ENCODE measurements at places on chromosomes 12 and 14. TPM values are rescaled to one million over a fixed set of nuclear protein-coding genes. Genes with fewer than 3 reads are reported as not detected.

The ACTN1 gene
- total RNA-seq: 92.8 TPM

The RPGRIP1 gene
- 0.14 TPM for total RNA-seq

The KRT78 gene
- not detected for total RNA-seq

The TMEM253 gene
- total RNA-seq: 0.44 TPM

The MYF6 gene
- total RNA-seq: not detected

DNA sequence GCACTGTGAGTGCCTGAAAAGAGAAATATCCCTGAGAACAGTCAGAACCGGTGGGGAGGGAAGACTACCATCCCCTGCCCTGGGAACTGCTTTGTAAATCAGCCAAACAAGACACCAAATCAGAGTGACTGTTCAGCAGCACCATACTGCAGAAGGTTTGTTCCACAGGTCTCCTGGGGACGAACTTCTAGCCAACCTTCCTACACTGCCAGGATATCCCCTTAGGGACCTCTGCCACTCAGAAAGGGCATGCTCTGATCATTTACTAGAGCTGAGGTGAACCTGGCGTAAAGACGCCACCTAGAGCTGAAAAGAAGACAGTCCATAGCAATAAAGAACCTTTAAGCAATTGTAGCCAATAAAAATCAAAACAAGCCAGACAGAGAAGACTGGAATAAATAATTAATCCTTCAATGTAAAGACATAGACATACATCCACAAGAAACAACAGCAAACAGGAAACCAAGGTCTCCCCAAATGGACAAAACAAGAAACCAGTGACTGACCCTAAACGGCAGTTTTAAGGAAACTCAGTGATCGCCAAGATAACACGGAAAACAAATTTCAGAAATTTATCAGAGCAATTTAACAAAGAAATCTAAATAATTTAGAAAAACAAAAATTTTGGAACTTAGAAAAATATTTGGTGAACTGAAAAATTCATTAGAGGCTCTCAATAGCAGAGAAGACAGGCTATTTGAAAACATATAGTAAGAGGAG, 228.1 kb upstream of the AMIGO2 start:
- peak; percentile 73 for DNase-seq

- no peak for DNase-seq
These were observed 7.5 kb upstream of the CTDSP2 start for GRCh38 chr12:57853864-57854556.

GRCh38 chr12:7142809-7143465, 12.8 kb downstream of the CLSTN3 start:
- no peak for DNase-seq

- no peak for DNase-seq
These were observed 159.3 kb downstream of the TTC7B start for GRCh38 chr14:90656973-90657372.

DNA sequence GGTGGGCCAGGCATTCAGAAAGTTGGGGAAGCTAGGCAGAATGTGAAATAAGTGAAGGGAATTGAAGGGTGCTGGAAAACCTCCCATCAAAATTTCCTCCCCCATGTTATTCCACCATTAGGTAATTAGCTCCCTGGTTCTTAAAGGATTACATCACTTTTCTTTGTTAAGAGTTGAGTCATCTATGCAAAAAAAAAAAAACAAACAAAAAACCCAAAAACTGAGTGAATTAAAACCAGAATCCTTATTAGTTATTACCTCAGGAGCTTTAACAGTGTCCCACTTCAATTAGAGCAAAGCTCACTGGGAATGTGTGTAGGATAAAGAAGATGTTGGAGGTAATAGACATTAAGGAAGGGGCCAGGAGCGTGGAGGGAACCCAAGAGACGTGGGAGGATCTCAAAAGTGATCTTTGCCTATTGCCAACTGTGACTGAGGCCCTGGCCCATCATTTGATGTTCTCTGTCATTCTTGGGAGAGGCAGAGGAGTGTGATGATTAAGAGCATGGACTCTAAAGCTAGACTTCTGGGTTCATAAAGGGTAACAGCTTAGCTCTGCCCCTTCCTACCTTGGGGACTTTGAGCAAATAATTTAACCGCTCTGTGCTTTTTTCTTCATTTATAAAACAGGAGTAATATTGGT, 364.7 kb downstream of the APAF1 start:
- DNase-seq: no peak

GRCh38 chr12:125098676-125099408, 33.6 kb downstream of the AACS start:
- DNase-seq: no peak

DNA sequence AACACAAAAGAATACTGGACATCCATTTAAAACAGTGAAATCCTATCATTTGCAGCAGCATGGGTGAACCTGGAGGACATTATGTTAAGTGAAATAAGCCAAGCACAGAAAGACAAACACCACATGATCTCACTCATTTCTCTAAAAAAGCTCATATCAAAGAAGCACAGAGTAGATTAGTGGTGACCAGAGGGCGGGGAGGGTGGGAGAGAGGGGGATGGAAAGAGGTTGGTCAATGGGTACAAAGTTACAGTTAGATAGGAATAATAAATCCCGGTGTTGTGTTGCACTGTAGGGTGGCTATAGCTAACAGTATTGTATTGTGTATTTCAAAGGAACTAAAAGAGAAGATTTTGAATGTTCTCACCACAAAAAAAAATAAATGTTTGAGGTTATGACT, 52.4 kb downstream of the DUSP6 start:
- DNase-seq: no peak

- no peak for DNase-seq
These were observed 121.3 kb downstream of the SLC25A21 start for GRCh38 chr14:37051153-37051552.

DNA sequence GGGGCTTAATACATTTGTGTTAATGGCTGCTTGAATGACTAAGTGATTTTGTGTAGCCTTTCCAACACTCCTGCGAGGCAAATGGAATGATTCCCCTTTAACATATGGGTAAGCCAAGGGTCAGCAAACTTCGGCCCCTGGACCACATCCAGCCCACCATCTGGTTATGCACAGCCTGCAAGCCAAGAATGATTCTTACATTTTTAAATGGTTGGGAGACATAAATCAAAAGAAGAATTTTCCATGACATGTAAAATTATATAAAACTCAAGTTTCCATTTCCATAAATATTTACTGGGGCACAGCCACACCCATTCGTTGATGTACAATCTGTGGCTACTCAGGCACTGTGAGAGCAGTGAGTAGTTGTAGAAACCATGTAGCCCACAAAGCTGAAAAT, 9.0 kb downstream of the SLC8B1 start:
- DNase-seq: no peak

DNA sequence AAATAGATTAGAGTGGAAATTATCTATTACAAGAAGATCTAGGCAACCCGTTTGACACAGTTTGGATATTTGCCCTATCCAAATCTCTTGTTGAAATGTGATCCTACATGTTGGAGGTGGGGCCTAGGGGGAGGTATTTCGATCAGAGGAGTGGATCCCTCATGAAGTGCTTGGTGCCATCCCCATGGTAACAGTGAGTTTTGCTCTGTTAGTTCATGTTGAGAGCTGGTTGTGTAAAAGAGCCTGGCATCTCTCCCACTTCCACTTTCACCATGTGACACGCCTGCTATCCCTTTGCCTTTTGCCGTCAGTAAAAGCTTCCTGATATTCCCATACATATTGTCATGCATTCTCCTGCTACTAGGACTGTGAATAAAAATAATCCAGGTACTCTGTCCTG, 66.4 kb upstream of the FLRT2 start:
- no peak for DNase-seq

DNA sequence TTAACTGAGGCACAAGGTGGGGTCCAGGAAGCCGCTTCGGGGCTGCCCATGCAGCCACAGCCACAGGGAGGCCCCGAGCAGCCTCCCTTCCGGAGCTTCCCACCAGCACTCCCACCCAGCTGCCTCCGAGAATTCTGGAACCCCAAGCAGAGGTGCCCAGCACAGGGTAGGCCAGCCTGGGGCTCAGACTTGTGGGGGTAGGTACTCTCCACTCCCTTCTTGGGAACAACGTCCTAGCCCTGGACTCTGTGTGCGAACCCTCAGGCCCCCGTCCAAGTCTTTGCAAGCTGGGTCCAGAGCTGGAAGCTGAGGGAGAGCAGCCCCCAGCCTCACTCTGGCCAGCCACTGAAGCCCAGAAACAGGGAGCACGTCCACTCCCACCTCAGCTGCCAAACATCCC, 16.1 kb downstream of the ITPK1 start:
- no peak for DNase-seq

- no peak for DNase-seq
These were observed 10.0 kb downstream of the CDCA4 start for GRCh38 chr14:105010891-105011291.
